ENCODE measurements at places on chromosomes 2 and 18.
A peak's percentile ranks its signal among the peaks of the same experiment; 100 is the strongest.

DNA sequence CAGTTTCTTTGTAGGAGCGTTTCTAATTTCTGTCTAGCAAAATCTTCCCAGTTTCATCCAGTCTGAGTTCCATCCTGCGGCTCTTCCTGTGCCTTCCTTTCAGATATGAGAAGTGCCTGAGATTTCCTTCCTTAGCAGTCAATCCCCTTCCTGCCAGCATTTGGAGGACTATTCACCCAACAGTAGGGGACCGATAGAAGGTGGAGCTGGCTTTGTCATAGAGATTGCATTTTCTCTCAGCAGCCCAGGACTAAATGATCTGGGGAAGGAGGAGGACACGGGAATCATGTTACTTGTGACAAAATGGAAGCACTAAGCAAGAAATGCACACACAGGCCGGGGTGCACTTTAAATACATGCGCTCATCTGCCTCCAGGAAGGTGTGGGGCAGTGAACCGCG lies 5.6 kb upstream of the SMIM21 start:
- no peak for DNase-seq

DNA sequence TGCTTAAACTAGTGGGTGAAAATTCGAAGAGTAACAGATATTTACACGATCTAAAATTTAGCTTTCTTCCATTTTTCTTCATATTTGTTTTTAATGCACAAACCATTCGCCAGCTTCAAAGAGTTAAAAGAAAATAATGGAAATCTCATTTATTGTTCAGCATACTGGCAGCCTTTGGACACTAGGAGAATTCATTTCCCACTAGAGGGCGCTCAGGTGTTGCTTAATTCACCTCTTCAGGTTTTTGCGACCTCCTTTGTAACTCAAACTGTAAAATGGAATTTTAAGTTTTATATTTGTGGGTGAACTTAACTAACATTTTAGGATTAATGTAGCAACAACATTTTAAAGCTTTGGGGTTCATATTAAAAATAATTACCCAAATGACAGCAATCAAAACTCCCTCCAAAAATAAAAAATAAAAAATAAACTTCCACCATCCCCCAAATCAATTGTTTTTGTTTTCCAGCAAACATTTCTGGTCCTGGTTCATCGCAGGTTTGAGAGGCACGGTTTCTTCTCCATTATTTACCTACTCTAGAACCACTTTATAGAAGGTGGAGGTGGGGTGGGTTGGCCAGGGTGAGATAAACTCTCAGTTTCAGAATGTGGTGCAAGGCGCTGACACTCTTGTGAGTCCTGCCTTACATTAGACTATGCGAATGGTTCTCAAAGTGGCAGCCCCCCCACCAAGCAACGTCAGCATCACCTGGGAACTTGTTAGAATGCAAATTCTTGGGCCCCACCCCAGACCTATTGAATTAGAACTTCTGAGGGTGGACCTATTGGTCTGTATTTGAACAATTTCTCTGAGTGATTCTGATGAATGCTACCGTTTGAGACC lies 24.7 kb upstream of the PNPT1 start:
- DNase-seq, result peak; percentile 71

GRCh38 chr2:214649440-214650205 lies 159.9 kb downstream of the BARD1 start:
- peak; percentile 69 for DNase-seq

- no peak for DNase-seq
These were observed 266.6 kb downstream of the ETAA1 start for GRCh38 chr2:67663776-67664175.

DNA sequence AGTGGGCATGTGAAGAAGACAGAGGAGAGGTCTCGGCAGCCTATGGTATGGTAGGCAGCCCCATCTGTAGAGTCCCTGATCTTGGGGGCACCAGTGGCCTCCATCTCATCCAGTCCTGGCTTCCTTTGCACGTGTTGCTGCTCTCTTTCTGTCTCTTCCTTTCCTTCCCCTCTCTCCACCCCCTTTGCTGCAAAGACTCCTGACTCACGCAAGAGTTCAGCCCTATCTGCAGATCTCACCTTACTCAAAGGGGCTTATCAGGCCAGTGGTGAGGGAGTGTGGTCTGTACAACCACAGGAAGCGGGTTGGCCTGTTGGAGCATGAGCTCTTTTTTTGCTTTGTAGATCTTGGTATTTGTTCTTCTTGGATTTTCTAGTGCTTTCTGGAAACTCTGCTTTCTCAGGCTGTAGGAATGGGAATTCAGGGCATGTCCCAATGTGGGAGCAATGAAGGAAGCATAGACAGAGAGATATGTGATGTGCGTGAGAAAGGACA lies 14.6 kb upstream of the NT5DC4 start:
- DNase-seq, result peak; percentile 79

DNA sequence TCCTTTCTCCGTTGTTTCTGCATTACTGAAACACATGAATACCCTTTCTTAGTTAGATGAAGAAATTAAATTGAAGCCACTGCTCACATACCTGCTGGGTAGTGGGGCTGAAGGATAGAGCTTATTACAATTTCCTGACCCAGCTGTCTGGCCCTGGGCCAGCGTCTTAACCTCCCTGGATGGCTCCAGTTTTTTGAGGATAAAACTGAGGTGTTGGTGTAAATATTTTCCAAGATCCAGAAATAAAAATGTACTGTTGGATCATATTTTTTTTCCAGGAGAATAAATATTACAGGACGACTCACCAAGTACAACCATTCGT lies 3.5 kb downstream of the RNF144A start:
- DNase-seq, result no peak

DNA sequence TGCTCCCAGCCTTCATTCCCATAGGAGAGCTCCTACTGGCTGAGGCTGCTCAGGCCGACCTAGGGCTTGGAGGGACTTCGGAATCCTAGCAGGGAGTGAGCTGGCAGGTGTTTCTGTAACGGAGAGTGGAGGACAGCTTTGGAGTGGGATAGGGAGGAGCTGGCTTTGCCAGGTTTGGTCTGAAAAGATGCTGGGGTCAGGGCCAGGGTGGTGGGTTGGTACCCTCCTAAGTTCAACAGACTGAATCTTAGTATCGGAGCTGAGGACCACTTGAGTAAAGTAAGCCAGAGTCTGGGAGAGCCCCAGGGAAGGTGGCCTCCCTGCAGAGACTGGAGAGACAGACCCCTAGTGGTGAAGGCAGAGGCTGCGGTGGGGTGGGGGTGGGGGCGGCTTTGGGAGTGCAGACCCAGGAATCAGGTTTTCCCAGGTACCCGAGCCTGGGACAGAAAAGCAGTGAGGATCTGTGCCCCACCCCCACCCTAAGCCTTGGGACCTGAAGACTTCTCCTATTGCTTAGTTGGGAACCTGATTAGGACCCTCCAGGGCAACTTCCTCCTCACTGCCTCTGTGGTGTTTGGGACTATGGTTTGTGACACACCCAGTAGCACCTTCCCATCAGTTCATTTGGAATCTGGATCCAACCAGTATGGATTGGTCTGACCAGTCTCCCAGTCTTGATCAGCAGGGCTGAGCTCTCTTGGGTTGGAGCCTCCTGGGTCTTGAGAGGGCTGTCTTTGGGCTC lies 3.0 kb downstream of the CNNM4 start:
- no peak for DNase-seq

GRCh38 chr2:59150217-59150849 lies 909.2 kb upstream of the FANCL start:
- DNase-seq, result no peak

DNA sequence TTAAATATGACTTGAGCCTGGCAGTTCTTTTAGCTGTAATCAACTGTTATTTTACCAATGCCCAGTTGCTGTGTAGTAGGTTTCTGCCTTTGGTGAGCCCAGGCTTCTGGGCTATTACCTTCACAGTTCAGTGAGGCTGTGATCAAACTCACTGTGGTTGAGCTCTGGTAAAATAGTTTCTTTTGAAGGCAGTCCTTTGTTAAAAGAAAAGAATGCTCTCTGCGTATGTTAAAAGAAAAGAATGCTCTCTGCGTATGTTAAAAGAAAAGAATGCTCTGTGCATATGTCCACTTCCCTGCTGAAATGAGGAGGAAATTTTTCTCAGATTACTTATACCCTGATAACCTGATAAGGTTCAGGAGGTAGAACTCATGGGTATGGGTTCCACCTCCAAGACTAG lies 244.3 kb downstream of the RNF144A start:
- DNase-seq, result no peak

DNA sequence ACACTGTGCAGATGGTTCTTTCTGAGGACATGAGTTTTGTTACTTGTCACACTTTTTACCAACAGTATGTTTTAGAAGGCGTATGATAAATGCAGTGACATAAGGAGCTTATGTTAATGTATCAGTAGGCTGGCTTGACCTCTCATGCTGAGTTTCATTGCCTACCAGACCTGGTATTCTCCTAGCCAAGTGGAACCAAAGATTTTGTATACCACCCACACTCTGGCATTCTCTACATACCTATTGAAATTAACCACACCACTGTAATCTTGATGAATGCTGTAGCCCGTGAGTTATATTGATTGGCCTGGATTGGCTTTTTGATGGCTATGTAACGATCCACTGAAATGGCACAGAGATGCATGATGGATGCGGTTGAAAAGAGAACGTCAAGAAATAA lies 11.4 kb downstream of the HTR2B start:
- no peak for DNase-seq

GRCh38 chr2:47422016-47422415 lies 19.1 kb downstream of the MSH2 start:
- DNase-seq, result no peak

DNA sequence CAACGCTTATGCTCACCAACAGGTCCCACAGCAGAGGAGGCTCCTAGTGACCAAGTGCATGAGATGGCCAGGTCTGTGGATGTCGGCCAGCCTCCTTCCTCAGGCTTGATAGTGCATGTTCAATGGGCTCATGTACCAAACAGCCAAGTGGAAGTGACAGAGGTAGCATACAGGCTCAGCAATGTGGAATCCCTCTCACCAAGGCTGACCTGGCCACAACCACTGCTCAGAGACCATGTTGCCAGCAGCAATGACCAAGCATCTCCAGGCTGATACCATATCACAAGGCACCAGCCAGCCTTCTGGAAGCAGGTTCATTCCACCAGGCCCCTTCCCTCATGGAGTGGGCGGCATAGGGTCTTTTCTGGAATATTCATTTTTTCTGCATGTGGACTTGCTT lies 61.5 kb downstream of the REEP1 start:
- DNase-seq, result no peak

- DNase-seq, result peak; percentile 28
These were observed 9.2 kb downstream of the AAK1 start for GRCh38 chr2:69634196-69634821.

- DNase-seq, result no peak
These were observed 47.7 kb downstream of the HIBCH start for GRCh38 chr2:190271783-190272456.

DNA sequence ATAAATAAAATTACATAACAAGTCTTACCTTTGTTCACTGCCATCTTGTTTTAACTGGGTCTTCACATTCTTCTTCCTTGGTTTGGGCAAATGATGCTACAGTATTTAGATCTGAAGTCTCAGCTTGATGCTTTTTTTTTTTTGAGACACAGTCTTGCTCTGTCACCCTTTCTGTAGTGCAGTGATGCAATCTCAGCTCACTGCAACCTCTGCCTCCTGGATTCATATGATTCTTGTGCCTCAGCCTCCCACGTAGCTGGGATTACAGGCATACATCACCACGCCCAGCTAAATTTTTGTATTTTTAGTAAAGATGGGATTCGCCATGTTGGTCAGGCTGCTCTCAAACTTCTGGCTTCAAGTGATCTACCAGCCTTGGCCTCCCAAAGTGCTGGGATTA lies 53.2 kb upstream of the MAT2A start:
- no peak for DNase-seq

GRCh38 chr2:225002656-225003045 lies 39.6 kb downstream of the DOCK10 start:
- DNase-seq, result no peak

DNA sequence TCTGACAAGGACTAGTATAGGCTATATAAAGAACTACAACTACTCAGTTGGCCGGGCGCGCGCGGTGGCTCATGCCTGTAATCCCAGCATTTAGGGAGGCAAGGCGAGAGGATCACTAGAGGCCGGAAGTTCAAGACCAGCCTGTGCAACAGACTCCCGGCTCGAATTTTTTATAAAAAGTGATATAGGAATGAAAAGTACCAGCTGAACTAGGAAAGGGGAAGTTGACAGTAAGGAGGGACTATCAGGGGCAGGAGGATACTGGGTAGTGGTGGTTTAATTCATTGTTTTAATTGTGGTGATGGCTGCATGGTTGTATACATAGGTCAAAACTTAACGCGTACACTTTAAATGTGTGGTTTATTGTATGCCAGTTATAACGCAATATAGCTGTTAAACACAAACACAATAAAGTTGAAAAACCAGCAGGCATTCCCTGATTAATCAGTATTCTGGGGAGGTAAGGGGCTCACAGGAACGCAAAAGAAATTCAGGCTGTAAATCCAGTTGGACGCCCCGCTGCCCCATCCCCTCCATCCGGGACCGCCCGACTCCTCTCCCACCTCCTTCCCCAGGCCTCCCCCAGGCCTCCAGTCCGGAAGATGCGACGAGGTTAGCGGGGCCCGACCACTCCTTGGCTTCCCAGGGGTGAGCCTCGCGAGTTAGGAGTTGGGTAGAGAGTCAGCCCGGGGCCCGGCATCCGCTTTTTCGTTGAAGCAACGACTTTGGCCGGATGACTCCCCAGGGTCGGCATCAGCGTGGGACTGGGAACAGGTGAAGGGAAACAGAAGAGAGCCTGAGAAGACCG lies 746 bp upstream of the POLR1B start:
- DNase-seq, result peak; percentile 48

GRCh38 chr2:96809951-96810782 lies 5.9 kb upstream of the CNNM3 start:
- DNase-seq, result no peak

DNA sequence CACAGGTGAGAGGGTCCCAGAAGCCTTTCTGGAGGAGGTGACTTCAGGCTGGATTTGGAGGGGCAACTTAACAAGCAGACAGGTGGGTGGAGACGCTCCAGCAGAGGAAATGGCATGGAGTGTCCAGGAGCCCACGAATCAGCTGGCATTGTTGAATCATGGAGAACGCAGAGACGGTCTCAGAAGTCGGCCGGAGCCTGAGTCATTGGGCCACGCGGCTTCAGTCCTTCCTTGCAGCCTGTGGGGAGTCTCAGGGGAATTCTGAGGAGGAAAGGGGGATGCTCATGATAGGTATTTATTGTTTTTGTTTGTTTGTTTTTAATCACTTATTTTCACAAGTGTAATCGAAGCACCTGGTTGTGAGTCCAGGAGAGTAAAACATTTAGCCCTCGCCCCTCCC lies 184.6 kb upstream of the HDAC4 start:
- no peak for DNase-seq

GRCh38 chr2:106551417-106552130 lies 64.4 kb downstream of the CD8B2 start:
- no peak for DNase-seq

DNA sequence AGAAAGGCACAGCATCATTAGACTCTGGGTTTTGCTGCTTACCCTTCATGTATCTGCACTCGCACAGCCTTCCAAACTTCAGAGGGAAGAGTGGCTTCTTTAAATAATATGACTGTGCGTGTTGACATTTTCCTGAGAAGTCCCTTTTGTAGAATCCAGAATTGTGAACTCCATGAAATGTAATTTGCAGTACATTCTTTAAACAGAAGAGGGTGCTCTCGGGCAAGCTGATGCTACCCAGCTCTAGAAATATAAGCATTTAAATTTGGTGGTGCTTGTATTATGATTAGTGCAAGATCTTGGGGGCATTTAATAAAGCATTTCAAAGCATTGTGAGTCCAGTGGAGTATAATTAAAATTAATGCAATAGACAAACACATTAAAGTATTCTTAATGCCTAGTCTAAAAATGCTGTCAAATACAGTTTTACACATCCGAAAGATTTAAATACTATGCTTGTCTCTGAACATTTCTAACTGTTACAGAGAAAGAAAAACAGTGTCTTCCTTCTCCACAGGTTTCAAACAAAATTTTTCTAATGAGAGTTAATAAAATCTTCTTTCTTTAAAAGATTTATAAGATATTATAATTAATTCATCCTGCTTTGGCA lies 17.3 kb upstream of the GTF2A1L start:
- DNase-seq, result peak; percentile 67
